Activated CD4-positive, CD25-positive, alpha-beta regulatory T cell (primary cell): ENCODE measurements at places on chromosomes 12 and 14.

GRCh38 chr12:69966409-69966808 is 141.4 kb downstream of the MYRFL start:
- no peak for DNase-seq

DNA sequence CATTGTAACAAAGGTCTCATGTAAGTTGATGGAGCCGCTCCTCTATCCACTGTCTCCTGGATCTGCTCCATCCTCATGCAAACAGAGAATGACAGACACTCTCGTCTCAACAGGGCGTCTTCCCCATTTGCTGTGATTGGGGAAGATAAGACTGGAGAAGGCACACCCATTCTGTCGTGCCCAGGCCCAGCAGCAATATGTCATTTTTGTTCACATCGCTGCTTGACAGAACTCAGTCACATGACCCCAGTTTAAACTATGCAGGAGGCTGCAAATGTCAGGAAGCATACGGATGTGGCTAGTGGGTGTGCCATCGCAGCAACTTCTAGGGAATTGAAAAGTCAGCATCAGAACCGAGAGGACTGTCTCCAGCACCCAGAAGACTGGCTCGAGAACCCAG is 290.5 kb downstream of the TMEM132D start:
- no peak for DNase-seq

DNA sequence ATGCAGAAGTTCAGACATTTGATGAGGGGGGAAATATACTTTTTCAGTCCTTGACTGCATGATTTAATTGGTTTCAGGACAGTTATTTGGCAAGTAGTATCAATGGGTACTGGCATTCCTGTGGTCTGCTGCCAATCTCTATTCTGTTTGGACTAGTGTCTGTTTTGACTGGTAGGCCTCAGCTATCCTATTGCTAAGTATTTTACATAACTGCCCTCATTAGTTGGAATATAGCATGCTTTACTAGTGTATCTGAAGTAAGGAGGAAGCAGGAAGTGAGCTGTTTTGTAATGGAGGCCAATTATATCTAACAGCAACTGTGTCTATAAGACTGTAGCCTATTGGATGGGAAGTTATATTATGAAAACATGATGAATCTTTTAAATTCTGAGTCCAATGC is 104.3 kb downstream of the FLRT2 start:
- DNase-seq = no peak

DNA sequence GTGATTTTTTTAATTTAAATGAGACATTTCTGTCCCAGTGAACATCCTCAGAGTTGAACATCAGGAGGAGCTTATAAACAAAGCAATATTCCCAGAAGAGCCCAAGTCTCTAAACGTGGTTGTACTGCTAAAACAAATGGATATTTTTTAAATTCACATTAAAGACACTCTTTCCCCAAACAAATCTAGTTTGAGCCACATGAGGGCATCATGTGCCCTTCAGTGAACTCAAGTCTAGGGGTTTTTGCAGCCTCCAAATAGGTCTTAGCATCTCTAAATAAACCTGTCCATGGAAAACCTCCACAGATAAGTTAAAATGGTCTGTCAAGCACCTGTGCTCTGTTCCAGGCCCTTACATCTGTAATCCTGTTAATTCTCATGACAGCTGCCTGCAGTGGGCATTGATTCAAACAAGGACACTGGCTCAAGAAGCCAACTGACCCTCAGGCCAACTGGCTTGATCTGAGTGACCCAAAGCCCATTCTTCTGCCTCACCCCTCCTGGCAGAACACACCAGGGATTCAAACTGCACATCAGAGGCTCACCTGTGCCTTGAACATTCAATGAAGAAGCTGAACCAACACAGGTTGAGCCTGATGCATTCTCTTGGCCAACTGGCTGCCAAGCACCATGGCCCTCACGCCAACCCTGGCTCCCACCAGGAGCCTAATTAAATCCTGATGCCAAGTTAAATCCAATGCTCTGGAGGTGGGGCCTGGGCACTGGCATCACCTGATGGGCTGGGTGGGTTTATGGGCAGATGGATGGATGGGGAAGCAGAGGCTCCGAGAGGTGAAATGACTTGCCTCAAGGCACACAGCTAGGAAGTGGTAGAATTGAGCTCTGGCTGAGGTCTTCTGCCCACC is 8.6 kb downstream of the ISCU start:
- DNase-seq = no peak

- no peak for DNase-seq
These were observed 1183.7 kb upstream of the TMEM132C start for GRCh38 chr12:127083008-127083949.

DNA sequence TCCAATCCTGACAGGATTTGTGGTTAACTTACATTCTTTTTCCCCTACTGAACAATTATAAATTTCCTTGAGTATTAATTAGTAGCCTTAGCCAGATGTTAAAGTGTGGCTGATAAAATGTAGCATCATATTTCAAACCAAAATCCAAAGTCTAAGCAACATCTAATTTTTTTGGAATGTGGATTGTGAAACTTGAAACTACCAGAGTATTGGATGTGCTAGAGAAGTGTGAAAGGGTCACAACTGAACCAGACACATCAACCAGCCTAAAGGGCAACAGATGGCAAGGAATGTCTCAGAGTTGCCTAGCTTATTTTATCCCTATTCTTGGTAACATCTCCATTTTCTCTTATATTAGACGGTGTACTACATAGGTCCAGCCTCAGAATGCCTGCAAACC is 153.1 kb upstream of the DCN start:
- no peak for DNase-seq

DNA sequence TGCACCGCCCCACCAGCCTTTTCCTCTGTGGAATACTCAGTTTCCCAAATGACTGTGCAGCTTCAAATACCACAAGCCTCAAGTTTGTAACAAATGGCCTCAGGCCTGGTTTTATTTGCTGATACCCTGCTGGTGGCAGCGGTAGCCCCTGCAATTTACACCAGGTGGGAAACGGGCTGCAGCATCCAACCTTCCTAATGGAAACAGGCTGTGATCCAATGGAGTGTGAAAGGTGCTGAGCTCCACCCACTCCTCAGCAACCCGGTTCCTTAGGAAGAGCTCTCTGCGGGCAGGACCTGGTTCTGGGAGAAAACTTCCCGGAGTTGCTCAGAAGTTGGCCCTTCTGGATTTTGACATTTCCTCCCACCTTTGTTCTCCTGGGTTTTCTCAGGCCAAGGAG is 41.7 kb upstream of the LTA4H start:
- no peak for DNase-seq

- no peak for DNase-seq
These were observed 23.6 kb downstream of the YY1 start for GRCh38 chr14:100262545-100262944.

GRCh38 chr12:45377815-45378214 is 161.9 kb downstream of the ANO6 start:
- no peak for DNase-seq

GRCh38 chr12:71782017-71782416 is 27.4 kb downstream of the RAB21 start:
- no peak for DNase-seq

GRCh38 chr12:132569856-132570480 is 40.4 kb downstream of the LRCOL1 start:
- no peak for DNase-seq

DNA sequence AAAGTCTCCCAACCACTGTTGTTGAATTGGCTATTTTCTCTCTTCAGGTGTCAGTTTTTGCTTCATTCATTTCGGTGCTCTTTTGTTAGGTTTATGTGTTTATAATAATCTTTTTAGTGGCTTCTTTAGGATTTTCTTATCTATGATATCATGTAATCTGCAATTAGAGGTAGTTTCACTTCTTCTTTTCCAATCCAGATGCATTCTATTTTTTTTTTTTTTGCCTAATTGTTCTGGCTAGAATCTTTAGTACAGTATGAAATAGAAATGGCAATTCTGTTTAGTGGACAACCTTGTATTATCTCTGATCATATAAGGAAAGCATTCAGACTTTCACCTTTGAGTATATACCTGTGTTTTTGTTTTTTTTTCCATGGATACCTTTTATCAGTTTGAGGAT is 17.4 kb downstream of the CNOT2 start:
- no peak for DNase-seq

GRCh38 chr12:57367121-57367520 is 63.7 kb downstream of the R3HDM2 start:
- DNase-seq = no peak

GRCh38 chr14:95431199-95432143 is 85.0 kb downstream of the SYNE3 start:
- no peak for DNase-seq

DNA sequence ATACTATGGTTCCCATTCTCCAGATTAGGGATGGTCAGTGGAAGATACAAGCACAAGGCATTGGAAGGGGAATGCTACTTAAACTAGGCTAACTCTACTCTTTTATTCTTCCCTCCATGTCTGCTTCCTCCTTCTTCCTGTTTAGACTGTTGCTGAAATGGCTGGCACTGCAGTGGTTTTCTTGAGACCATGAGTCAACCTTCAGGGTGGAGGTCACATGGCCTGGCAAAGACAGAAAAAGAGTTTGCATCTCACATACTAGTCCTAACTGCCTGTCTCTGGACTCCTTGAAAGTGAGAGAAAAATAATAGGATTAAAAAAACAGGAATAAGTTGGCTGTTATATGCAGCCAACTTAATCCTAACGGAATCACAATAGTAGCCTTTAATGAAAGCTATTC is 37.0 kb downstream of the ALDH1L2 start:
- no peak for DNase-seq

DNA sequence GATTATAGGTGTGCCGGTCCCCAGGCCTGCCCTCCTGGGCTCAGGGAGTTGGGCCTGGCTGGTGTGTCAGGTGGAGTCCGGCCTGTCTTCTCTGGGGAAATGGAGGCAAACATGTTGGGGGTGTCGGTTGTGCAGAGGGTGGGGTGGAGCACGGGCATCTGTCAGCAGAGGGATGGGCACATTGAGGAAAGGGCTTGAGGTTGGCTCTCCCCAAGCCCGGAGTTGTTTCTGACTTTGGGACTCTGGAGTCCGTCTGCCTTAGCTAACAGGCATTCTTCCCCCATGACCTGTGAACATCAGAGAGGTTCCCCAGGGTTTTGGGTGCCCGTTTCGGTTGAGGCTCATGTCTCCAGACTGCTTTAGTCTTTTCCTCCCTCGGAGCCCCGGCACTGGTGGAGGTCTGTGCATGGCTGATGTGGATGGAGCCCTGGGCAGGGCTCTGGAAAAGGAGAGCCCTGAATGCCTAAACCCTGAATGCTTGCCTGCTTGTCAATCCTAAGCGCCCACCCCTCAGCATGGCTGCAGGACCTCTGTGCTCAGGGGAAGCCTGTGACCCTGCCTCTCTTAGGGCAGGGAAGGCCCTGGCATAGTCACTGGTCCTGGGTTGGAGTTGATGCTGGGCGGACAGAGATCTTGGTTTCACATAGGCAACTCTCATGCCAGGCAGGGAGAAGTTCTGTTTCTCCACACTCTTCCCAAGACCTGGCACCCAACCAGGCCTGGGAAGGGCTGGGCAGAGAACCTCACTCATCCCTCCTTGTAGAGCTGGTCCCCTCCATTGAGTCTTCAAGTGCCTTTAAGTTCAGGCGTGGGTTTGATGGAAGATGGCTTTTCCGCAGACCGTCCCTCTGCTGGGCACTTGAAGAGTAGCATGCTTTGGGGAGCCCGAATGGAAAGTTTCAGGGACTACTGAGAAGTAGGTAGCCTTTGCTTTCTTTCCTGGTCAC is 12.9 kb downstream of the NYNRIN start:
- no peak for DNase-seq

GRCh38 chr12:102811110-102811737 is 105.8 kb downstream of the PAH start:
- DNase-seq = no peak

DNA sequence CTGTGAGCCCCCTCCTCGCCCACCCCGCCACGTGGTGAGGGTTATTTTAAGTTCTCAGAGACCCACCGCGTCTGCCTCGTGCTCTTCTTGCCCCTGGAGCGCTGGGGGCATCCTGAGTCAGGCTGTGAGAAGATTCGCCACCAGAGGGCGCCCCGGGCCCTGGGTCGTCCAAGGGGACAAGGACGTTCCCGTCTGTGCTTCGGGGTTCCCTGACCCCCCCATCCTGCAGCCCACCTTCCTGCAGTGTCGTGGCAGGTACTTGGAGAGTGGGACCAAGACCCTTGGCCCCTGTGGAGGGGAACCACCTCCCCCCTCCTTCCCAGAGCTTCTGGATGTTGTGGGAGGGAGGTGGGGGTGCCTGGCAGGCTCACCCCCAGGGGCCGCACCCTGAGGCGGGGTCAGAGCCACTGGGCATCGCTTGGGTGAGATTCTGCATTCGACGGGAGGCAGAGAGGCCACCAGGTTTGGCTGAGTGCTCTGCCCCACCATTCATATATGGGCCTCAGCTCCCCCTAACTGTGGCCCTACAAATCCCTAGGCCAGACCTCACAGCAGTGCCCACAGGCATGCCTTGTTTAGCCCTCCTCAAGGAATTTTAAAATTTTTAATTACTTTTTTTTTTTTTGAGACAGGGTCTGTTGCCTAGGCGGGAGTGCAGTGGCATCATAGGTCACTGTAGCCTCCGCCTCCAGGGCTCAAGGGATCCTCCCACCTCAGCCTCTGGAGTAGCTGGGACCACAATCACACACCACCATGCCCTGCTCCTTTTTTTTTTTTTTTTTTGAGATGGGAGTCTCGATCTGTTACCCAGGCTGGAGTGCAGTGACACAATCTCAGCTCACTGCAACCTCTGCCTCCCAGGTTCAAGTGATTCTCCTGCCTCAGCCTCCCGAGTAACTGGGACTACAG is 17.0 kb downstream of the RHOF start:
- DNase-seq = peak; percentile 94

- DNase-seq = no peak
These were observed 53.8 kb downstream of the TESC start for GRCh38 chr12:117045160-117046010.

DNA sequence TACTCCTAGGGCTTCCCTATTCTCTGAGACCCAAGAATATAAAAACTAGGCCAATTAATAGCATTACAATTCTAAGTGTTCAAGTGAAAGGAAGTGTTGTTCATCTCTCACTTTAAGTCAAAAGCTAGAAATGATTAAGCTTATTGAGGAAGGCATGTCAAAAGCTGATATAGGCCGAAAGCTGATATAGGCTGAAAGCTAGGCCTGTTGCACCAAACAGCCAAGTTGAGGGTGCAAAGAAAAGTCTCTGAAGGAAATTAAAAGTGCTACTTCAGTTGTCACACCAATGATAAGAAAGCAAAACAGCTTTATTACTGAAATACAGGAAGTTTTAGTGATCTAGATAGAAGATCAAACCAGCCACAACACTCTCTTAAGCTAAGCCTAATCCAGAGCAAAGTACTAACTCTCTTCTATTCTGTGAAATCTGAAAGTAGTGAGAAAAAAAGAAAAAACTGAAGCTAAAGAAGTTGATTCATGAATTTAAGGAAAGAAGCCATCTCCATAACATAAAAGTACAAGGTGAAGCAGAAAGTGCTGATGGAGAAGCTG is 68.9 kb downstream of the SLC6A15 start:
- DNase-seq = no peak

GRCh38 chr14:50928002-50928635 is 16.2 kb downstream of the PYGL start:
- no peak for DNase-seq
